ENCODE measurements at places on chromosomes 7 and 10.

DNA sequence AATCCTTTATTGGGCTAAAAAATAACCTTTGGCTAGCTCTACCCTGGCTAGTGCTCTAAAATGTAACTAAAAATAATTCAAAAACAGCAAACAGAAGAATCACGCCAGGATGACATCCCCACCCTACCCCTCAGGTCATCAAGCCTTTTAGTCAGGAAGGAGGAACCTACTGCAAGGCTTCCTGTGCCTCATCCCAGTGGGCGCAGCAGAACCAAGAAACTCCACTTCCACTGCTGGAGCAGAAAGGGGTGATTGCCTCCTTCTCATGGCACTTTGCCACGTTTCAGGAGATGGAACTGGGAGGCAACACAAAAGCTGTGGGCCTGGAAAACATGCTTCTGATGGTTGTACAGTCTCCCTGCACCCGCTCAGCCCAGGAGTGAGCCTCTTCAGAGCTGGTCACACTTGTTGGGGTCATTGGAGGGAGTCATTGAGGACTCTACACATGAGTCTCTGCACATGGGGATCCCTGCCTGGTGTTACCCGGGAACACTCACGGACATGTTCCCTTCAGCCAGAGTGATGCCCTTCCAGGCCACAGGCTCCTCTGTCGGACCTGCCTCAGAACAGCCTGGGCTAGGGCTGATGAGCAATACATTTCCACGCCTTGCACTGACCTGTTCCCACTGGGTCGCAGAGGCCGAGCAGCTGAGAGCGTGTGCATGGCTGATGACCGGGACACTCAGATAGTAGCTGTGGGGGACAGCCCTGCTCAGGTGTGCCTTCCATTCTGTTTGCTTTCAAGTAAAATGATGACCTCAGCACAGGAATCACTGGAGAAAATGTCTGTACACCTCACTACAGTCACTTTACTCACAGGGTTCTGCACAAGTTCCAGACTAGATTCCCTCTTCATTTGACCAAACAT lies 355.3 kb downstream of the FGFR2 start:
- no peak for DNase-seq
- H3K4me3 ChIP-seq: no peak overlapping the region
- no peaks in the 10 kb centered on the region for H3K36me3 ChIP-seq
- peaks cover 4% of the 10 kb centered on the region for H3K27me3 ChIP-seq
- no peak overlapping the region for H3K27ac ChIP-seq

- H3K27ac ChIP-seq: no peak overlapping the region
- H3K4me1 ChIP-seq: no peaks in the 10 kb centered on the region
- no peak overlapping the region for H3K4me3 ChIP-seq
These were observed 59.1 kb downstream of the ANKRD26 start for GRCh38 chr10:27041196-27041595.

DNA sequence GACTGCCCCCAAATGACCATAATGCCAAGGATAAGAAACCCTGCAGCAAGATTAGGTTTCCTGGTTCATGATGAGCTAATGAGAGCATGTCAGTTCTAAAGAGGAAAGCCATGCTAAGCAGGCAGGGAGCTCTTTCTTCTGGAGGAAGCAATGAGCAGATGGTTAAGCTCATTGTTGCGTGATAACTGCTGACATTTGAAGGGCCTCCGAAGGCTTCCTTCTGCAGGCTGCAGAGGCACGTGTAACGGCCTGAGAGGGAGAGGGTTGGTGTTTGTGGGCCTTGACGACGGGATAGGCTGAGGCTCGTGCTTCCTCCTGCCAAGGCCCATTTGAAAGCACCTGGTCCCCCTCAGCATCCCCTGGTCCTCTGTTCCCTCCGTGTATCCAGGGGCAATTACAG lies 63.5 kb upstream of the BTBD16 start:
- peaks cover 31% of the 10 kb centered on the region for H3K4me1 ChIP-seq
- H3K36me3 ChIP-seq: no peaks in the 10 kb centered on the region
- H3K27me3 ChIP-seq: no peaks in the 10 kb centered on the region
- DNase-seq: no peak
- no peak overlapping the region for H3K4me3 ChIP-seq

GRCh38 chr10:125264091-125264490 lies 103.7 kb upstream of the CTBP2 start:
- H3K4me1 ChIP-seq: no peaks in the 10 kb centered on the region
- no peaks in the 10 kb centered on the region for H3K36me3 ChIP-seq
- H3K27ac ChIP-seq: no peak overlapping the region
- peaks cover 18% of the 10 kb centered on the region for H3K27me3 ChIP-seq
- no peak for DNase-seq

DNA sequence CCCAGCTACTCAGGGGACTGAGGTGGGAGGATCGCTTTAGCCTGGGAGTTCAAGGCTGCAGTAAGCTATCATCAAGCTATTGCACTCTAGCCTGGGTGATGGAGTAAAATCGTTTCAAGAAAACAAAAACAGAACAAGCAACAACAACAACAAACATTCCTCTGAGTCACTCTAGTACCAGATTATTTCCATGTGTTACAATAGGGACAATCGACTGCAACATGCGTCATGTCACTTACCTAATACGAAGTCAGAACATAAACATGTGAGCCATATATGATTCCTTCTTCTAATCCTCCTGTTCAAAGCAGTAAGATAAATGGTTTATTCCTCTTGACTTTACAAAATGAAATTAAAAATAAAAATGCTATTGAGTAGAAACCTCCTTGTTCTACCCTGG lies 57.3 kb downstream of the ZNF438 start:
- H3K27me3 ChIP-seq: no peaks in the 10 kb centered on the region
- peaks cover 53% of the 10 kb centered on the region for H3K4me1 ChIP-seq
- no peak for DNase-seq

DNA sequence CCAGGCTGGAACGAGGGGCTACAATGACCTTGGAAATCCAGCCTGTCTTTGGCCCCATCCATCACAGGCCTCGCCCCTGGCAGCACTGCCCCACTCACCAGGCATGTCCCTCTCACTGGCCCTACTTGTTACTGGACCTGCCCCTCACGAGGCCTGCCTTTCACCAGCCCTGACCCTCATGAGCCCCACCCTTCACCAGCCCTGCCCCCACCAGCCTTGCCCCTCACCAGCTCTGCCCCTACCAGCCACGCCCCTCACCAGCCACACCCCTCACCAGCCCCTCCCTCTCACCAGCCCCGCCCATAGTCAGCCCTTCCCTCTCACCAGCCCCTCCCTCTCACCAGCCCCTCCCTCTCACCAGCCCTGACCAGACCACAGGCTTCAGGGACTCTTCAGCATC lies 57.8 kb downstream of the COL26A1 start:
- no peak overlapping the region for H3K4me3 ChIP-seq
- H3K27ac ChIP-seq: no peak overlapping the region
- no peaks in the 10 kb centered on the region for H3K4me1 ChIP-seq
- H3K27me3 ChIP-seq: no peaks in the 10 kb centered on the region

- no peak for DNase-seq
- H3K4me3 ChIP-seq: no peak overlapping the region
- no peaks in the 10 kb centered on the region for H3K27me3 ChIP-seq
- H3K4me1 ChIP-seq: no peaks in the 10 kb centered on the region
- H3K36me3 ChIP-seq: no peaks in the 10 kb centered on the region
These were observed 1.5 kb downstream of the DNAJC12 start for GRCh38 chr10:67836488-67836887.
